PC-3 (cell line): ENCODE measurements at places on chromosomes 12 and 14. TPM values are rescaled to one million over a fixed set of nuclear protein-coding genes. Genes with fewer than 3 reads are reported as not detected.

Gene TSPAN11
- not detected in 2 replicates for total RNA-seq

Gene CAPZA3
- total RNA-seq: not detected in 2 replicates

Gene OGFOD2
- total RNA-seq: 33.3 and 35.6 TPM in 2 replicates

Gene AQP2
- not detected in 2 replicates for total RNA-seq

Gene NR1H4
- not detected in 2 replicates for total RNA-seq

Gene OR6C75
- not detected in 2 replicates for total RNA-seq

Gene SLC25A47
- total RNA-seq: 0.07 TPM in 1 of 2 replicates, not detected in the other

Gene KRT71
- not detected in 2 replicates for total RNA-seq

Gene KRT73
- total RNA-seq: not detected in 2 replicates

Gene NGB
- not detected in 2 replicates for total RNA-seq

Gene CATSPERB
- total RNA-seq: not detected in 2 replicates
